MV-4-11 (cell line): ENCODE measurements at places on chromosomes 4 and X.

DNA sequence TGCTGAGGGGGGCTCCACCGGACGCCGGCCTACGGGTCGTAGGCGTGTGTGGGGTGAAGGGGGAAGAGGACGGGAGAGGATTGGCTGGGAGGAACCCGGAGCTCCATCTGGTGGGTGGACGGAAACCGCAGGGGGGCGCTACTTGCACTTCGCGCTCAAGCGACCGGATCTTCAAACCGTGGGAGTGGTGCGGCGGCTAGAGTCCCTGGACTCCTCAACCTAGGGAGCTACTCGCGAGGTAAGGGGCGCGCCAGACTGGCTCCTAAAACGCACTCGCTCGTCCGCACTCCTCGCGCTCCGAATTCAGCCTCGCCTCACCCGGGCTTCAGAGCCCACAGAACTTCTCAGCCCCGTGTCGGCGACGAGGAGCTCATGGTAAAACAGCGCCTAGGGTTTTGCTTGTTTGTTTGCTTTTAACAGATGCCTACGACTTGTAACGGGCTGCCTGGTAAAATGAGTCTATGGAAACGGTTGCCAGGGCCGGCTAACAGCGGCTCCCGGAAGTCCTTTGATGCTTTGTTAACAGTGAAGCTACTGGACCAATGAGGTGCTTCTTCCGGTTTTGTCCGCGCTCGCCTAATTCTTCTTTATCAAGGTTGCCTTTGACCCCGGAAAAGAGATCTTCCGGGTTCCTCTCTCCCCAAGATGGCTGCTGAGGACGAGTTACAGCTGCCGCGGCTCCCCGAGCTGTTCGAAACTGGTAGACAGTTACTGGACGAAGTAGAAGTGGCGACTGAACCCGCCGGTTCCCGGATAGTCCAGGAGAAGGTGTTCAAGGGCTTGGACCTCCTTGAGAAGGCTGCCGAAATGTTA is at the start of gene IGBP1:
TSS of gene IGBP1 (plus strand) at position 145 of the 813 bp plus-strand sequence. CDS start at position 646, 501 bp downstream.
- peak; percentile 89 for DNase-seq

DNA sequence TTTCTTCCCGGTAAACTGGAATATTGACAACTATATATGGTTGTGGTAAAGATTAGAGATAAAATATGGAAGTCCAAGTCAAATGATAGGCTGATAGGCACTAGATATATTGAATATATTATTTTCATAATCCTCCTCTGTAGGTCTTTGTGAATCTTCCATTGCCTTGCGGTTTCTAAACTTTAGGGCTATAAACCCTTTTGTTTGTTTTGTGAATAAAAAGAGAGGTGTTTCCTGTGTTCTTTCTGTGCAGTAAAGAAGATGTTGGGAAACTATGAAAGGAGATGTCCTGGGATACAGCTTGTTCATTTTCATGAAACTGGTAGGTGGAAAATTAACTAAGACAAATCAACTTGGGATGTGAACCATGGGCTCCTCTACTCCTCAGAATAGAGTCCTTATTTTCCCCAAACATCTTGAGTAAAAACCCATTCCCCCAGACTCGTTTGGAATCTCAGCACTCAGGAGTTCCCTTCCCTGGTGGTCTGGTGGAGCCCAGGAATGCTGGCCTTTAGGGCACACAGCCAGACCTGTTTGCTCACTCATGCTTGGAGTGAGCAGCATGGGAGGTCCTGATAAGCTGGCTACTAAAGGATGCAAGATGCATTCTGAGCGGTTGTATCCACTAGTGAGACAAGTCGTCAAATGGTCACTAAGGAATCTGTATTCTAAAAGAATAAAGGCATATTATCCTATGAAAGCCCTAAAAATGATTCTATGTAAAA is 22.2 kb downstream of the PRDM8 start:
- DNase-seq = no peak

GRCh38 chr4:75916091-75916661 is 13.9 kb upstream of the PPEF2 start:
- peak; percentile 15 for DNase-seq

DNA sequence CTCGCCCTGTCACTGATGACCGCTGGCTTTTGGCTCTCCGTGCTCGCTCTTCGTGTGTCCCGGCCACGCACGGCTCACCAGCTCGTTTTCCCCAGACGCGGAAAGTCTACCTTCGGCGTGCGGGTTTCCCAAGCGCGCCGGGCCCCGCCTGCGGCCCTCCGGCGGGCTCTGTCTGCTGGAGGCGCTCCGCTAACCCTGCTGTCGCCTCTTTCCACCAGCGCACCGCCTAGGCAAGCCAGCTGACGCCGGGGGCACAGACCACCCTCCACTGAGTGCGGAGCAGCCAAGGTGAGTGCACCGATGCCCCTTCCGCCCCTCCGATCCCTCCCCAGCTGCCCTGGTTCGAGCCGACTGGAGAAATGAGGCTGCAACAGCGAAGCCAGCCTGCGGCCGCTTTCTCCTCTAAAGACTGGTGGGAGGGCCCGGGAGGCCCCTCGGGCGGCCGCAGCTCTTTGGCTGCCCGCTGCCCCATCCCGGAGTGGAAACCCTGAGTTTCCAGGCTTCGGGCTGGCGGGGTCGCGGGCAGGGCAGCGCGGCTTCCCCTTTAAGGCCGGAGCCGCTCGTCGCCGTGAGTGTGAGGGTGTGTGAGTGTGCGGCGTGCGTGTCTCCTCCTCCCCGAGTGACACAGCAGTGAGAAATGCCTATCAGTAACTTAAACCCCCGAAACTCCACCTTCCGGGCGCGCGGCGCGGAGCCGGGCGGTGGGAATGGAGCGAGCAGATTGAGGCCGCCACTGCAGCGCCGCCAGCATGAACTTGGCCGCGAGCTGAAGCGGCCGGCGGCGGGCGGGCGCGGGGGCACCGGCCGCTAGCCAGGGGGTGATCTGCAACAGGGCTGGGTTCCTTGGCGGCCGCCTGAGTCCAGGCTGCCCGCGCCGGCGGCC is at the start of gene MAMLD1:
TSS of gene MAMLD1 (plus strand) at position 719 of the 883 bp plus-strand sequence. CDS start 82,200 bp downstream, outside the sequence.
- peak; percentile 43 for DNase-seq

- no peak for DNase-seq
These were observed 124.2 kb downstream of the ENOX2 start for GRCh38 chrX:130778773-130779172.

DNA sequence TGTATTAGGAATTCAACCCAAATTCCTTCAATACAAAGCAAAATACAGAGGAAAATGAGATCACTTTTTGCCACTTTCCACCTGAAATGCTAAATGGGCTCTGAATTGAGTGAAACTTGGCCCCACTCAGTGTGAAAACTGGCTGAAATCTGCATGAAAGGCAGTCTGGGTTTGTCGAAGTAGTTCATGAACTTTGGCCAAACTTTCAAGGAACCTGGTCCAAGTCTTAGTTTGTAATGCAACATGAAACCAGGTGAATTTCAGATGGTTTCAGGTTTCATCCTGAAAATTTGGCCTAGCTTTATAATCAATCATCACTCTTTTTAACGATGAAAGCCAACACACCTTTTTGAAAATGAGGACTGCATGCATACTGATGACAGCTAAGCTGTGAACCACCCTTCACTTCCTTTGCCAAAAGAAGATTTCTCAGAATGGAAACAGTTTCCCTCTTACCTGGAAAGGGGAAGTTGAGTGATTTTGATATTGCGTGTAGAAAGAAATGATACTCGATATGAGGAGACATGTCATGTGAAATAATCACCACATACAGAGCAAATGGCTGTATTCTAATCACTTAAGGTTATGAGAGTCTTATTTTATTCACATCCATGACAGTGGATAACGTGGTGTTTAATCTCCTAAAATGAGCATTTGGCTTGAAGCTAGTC is 209.9 kb upstream of the ETNPPL start:
- DNase-seq = peak; percentile 44

- DNase-seq = no peak
These were observed 367.0 kb downstream of the RAB28 start for GRCh38 chr4:13117185-13117584.

- no peak for DNase-seq
These were observed 20.6 kb downstream of the SCD5 start for GRCh38 chr4:82777857-82778525.

DNA sequence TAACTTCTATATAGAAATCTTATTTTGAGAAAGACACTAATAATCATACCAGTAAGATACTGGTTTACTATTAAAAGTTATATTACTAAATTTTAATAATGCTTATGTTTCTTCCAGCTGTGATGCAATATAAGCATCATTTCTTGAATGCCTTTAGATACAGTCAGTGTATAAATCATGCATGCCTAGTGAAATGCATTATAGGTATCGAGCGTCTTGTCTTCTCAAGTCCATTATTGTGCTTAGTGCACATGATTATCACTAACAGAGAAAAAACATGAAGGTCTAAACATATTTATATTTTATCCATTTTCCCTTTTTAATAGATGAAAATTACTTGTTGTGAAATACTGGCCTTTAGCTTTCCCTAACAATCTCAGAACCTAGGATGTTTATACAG is 1021.5 kb upstream of the AGA start:
- no peak for DNase-seq

GRCh38 chr4:30443289-30443688 is 276.9 kb upstream of the PCDH7 start:
- DNase-seq = no peak

DNA sequence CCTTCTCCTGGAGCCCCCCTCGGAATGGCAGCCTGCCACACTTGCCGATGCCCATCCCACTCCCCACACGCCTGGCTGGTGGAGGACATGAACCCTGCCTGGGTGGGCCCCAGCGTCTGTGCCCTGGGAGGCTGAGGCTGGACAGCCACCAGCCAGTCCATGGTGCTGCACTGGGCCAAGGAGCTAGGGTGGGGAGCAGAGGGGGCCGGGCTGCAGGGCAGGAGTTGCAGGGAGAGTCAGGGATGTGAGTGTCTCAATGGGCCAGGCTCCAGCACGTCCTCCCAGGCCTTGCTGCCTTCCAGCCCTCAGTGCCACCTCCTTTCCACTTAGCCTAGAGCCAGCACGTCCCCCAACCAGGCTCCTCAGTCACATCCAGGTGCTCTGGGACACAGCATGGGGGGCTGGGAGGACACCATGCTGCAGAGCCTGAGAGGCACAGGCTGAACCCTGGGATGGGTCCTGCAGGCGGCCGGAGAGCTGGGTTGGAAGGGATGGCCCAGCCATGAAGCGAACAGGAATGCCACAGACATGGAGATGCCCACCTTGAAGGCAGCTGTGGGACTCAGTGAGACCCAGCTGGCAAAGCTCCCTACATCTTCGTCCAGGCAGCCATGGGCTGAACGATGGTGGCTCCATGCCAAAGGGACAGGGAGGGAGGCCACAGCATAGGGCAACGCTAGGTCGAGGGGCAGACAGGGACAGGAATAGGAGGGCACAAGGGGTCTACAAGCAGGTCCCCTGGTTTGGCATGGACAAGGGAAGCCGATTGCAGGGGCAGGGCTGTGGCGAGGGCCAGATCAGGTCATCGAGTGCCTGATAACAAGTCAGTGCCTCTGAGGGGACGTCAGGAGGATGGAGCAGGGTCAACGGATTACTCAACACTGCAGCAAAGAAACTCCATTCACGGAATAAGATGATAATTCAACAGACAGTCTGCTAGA is 30.1 kb upstream of the MXD4 start:
- no peak for DNase-seq

DNA sequence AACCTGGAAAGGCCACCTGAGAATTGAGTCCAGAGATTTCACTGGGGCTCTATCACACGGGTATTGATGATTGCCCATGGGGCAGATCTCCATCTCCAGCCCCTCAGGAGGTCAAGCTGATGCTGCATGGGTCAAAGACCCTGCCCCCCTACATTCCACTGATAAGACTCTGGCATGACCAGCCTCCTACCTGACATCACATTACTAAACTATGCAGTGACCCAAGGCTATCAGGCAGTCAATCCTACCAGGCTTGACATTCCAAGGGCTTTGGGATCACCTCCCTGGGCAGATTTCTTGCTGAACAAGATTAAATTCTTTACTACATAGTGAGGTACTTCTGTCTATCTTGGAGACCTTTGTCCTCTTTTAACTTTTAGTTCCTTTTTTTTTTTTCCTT is 192.7 kb upstream of the STS start:
- DNase-seq = peak; percentile 1

GRCh38 chrX:118062817-118063615 is 53.6 kb downstream of the KLHL13 start:
- DNase-seq = peak; percentile 15

GRCh38 chr4:95087657-95088455 is 330.1 kb downstream of the BMPR1B start:
- DNase-seq = no peak

GRCh38 chr4:15344041-15344440 is 83.8 kb upstream of the C1QTNF7 start:
- DNase-seq = no peak

GRCh38 chr4:86670756-86671155 is 76.6 kb downstream of the PTPN13 start:
- DNase-seq = no peak

DNA sequence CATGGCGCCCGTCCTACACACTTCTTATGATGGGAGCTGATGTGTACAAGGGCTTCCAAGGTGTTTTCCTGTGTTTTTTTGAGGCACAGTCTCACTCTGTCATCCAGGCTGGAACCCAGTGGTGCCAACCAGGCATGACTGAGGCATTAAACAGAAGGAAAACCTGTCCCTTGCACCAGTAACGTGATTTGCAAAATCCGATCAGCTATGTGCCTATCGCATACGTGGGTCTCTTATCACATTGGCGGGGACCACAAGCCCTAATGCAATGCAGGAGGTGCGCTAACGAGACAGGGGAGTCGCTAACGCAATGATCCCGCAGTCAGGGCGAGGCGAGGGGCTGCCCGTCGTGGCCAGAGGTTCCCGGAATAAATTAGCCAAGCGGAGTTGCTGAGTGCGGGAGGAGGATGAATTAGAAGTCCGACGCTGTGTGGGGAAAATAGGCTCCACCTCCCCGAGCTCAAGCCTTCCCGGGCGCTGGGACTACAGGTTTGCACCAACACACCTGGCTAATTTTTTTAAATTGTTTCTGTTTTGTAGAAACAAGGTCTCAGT is 162.7 kb downstream of the SHOX start:
- DNase-seq = no peak

DNA sequence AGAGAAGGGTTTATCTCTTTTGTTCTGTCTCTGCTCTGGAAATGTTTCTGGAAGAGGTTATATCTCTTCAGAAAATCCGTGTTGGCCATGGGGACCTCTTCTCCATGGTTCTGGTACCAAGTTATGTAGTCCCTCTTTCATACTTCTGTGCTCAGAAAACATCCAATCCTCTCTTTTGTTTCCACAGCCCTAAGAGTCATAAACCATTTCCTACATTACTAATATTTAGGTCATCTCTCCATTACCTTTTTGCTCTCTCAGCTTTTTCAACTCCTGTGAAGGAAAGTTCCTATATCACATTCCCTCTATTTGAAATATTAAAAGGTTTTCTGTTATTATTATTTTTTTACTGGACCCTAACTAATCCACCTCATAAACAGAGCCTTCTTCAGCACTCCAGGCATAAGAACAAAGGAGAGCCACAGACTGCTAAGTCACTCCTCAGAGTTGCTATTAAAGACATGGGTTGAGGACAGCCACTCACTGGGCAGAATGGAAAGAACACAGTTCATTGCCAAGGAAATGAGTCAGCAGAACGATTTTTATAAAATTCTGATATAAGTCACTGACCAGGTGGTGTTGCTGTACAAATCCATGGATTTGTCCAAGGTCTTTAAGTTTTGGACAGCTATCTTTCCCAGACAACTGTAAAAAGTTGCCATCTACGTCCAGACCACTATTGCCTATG is 122.4 kb upstream of the NPY2R start:
- no peak for DNase-seq

- DNase-seq = no peak
These were observed 431.4 kb downstream of the GRID2 start for GRCh38 chr4:92735025-92735665.
